ENCODE measurements at places on chromosomes 5 and 9.

DNA sequence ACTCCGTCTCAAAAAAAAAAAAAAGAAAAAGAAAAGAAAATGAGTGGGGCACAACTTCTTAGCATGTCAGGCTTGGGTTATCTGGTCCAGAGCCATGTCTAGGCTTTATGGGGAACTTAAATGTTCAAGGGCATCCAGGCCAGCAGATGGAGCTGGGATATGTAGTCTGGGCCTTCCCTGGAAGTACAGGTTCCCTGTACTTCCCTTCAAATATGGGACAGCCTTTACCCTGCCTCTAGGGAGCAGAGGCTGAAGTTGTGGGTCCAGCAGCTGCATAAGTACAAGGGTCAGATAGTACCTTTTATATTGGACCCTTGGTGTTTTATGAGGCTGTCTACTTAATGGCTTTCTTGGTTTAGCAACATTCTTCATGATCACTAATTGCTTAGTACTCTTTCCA is 42.1 kb downstream of the FAF2 start:
- no peak for DNase-seq

DNA sequence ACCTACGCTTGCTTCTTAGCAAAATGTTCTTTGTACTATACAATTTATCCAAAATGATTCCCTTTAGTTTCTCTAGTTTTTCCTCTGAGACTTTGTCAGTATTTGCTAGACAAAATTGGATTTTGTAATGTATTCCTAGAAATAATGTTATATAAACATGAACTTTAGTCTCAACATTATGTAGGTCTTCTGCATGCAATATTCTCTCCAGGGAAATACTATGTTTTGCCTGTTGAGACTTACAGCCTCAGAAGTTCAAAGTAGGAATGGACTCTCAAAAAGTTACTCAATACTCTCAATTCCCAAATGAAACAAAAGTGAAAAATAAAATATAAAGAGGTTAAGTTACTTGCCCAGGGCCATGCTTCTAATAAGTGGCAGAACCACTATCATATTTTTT is 24.8 kb upstream of the SMC2 start:
- DNase-seq, result no peak

DNA sequence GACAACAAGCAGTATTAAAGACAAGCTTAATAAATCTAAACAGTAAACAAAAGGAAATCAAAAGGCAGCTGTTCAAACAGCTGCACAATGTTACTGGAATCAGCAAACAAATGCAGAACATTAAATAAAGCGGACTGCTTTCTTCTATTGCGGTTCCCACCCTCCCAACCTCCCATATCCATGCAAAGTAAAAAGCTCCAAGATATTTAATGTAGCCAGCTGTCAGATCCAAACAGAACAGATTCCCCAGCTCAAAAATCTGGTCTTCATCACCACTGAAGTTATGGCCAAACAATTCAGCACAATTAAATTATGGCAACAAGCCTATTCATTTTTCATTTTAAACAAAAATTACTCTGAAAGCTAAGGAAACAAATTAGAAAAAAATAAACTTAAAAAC is 75.9 kb downstream of the SLC38A9 start:
- no peak for DNase-seq

- no peak for DNase-seq
Measured at GRCh38 chr9:69678843-69679538, 6.8 kb upstream of the APBA1 start.

GRCh38 chr9:77188242-77188641 is 10.9 kb downstream of the VPS13A start:
- DNase-seq, result no peak
